ENCODE measurements at places on chromosomes 5 and 9.

DNA sequence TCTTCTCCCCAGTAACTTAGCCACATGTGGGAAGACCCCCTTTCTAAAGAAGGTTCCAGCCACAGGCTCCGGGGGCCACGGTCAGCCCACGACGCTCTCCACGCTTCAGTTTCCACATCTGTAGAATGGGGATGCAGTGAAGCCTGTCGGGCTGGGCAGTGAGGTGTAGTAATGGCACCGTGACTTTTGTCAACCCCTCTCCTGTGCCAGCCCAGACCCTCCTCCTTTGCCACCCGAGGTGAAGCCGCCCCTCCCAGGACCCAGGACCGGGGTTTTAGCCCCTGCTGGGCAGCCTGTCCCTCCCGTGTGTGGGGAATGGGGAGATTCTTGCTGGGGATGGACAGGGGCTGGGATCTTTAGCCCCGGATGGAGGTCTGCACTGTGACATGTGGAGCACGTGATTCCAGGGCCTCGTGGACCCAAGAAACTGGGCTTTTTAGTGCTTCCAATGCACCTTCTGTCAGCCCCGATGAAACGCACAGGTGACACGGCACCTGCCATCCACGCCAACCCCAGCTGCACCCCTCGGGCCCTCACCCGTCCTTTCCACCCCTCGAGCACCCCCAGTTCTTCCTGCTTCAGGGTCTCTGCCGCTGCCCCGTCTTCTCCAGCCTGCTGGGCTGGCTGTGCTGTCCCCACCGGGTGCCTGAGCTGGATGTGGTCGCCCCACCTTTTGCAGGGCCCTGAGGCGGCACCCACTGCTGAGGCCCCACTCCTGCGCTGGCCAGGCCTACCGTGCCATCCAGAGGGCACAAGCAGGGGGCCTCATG lies 13.4 kb upstream of the RNU6ATAC start:
- DNase-seq: peak; percentile 8

GRCh38 chr5:5800801-5801761 lies 378.6 kb downstream of the ICE1 start:
- DNase-seq: no peak

- no peak for DNase-seq
These were observed 14.6 kb upstream of the SETX start for GRCh38 chr9:132369421-132369820.

DNA sequence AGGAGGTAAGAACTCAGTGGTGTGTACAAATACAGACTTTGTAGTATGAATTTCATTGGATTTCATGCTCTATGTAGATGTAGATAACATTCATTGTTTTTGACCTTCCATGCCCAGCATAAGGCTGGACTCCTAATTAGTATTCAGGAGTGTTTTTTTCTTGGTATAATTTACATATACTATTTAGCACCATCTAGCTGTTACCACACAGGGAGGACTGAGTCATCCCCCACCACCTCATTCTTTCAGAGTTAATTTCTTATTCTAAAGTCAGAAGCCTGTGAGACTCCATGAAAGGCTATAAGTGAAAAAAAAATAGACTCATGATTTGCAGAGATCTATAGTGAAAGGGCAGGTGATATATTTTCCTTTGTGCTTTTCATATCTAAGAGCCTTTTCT lies 555.0 kb downstream of the PRR16 start:
- DNase-seq: no peak

Measured in BE2C (cell line).